ENCODE measurements at places on chromosomes 4 and X.

DNA sequence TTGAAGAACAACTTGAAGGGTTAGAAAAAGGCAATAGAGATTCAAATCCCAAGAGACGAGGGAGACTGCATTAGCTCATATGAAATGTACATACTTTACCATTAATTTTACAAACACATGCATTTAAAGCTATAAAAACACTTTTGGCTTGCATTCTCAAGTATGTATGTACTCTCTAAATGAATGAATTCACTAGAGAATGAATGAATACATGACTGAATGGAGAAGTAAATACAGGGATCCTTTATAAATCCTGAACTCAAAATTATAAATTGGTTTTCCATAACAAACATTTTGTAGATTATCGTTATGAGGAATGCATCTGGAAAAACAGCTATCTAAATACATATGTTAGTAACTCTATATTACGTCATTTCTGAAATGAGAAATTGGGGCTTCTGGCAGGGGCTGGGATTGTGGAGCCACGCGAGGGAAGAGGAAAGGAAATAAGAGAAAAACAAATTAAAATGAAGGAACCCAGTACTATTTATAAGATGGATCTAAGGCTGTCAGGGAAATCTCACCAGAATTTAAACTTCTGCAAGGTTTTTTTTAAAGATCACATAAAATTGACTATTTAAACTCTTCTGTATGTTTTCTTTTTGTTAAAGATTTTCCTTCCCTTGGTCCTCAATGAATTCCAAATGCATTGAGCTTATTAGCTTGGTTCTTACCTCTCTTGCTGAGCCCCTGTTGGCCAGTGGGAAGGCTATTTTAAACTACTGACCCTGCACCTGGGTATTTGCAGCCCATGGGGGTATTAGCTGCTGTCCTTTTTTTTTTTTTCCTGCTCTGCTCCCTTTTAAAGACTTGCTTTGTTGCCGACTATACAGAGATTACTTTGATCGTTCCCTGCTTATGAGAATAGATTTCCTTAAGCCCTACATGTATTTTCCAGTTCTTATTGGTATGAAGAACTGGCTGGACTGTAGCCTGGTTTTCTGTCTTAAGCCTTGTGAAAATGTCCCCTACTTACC lies 207.8 kb downstream of the ADGRL3 start:
- DNase-seq: no peak

GRCh38 chr4:1357356-1358248 lies 10.6 kb downstream of the UVSSA start:
- DNase-seq: no peak

DNA sequence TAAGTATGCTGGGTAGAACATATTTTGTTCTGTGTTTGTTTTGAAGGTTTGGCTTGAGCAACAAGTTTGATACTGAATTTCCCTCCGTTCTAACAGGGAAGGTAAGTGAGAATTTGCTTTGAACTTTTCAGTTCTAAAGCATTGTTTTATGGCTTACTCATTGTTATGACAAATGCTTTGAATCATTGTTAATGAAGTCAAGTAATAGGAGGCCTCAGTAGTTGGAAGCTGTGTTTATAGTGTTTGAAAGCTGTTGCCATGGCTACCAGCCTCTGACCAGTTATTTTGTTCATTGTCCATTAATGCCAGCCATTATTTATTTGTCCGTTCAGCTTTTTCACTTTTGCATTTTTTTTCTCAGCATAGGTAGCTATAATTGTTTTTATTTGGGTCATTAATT lies 14.4 kb downstream of the CHIC1 start:
- DNase-seq: peak; percentile 66

- DNase-seq: peak; percentile 81
Observed at GRCh38 chrX:2710041-2710840, 19.1 kb downstream of the CD99 start.

- DNase-seq: no peak
Observed at GRCh38 chrX:55624403-55624802, 1.2 kb downstream of the FOXR2 start.

DNA sequence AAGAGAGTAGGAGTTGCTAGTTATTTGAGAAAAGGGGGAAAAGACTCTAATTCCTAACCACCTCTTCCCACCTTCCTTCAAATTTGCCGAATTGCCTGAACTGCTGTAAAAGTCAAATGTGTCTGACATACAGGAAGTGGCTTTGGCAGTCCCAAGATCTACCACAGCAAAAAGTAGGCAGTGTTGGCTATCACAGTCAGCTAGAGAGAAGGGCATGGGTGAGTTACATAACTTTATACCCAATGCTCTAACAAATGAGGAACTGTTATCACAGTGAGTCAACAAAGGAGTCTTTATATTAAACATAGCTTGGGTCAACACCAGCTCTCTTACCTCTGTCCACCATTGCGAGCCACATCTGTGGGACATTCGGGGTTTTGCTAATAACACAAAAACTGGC lies 2.4 kb upstream of the MBNL3 start:
- no peak for DNase-seq

GRCh38 chr4:84907145-84907544 lies 59.3 kb downstream of the WDFY3 start:
- no peak for DNase-seq

DNA sequence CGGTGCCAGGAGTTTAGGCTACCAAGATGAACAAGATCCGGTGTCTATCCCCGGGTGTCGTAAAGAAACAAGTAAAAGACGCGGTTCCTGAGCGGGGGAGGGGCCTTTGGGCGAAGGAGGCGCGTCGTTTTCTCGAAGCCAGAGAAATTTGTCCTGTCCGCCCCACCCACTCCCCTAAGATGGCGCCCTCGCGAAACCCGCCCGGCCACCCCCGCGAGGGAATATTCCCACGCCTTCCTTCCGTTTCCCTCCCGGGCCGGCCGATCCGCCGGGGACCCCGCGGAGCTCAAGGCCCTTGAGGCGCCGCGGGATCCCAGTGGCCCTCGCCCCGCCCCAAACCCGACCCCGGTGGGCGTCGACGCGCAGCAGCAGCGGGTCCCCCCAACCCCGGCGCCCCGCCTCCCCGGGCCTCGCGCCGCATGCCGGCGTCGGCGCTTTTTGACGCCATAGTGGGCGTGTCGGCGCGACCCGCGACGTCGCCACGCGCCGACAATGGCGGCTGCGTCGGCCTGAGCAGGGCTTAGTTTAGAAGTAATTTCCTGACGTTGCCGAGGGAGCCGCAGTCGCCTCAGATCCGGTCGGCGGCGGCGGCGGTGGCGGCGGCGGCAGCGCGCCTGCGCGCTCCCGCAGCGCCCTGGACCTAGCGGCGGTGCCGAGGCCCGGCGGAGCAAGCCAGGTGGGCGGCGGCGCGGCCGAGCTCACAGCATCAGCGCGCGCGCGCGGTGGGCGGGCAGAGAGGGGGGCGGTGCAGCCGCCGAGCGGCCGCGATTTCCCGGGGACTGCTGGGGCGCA lies 432 bp upstream of the HTATSF1 start:
- DNase-seq: peak; percentile 47

DNA sequence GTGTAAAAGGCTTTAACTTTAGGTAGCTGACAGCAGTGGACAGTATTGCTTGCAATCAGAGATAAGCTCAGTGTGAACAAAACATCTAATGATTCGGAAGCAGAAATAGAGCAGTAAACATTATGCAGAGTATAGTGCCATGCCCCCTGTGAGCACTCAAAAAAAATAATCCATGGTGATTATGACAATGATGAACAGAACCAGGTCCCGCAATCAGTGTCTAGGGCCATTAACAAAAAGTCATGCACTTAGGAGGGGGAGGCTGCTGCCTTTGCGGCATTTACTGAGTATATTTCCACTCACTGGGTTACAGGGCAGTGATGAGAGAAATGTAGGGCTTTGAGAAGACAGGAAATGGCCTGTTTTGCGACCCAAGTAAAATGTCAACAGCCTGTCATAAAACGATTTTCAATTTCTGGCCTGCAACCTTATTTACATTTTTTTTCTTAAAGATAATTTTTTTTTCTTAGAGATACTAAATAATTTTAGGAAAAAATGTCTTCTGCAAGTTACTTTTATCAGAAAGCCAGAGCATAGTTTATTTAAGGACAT lies 27.3 kb upstream of the NEIL3 start:
- no peak for DNase-seq
